Activated T-cell treated with anti-CD3 and anti-CD28 coated beads for 4 hours (primary cell): ENCODE measurements at places on chromosomes 2 and 18.

DNA sequence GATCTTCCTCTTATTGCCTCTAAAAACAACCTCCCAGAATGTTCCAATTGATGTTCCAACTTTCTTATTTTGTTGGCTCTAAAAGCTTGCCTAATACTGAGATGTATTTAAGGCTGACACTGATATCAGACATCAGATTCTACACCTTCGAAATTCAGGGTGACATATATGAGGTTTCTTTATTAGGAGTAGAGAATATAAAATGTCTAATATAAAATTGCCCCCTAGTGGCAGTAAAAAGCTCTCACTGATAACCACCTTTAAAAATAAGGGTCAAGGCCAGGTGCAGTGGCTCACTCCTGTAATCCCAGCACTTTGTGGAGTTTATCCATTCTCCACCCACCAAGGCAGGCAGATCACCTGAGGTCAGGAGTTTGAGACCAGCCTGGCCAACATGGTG is 789.7 kb upstream of the SLC39A10 start:
- no peak for DNase-seq

GRCh38 chr2:25853038-25853638 is 25.1 kb downstream of the ASXL2 start:
- DNase-seq, result no peak

- DNase-seq, result no peak
These were observed 59.1 kb downstream of the VSNL1 start for GRCh38 chr2:17599617-17600016.

DNA sequence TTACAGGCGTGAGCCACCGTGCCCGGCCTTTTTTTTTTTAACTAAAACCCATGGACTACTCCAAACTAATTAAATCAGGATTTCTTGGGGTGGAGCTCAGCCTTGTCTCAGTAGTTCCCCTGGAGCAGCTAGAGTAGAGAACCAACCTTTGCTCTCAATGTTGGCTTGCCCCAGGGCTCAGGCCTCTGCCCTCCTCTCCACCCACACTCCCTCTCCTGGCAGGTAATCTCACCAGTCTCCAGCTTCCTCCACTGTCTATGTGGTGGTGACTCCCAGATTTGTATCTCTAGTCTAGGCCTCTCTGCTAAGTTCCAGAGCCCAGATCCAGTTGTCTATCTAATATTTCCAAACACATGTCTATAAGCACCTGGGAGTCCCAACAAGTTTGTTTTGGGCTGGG is 9.6 kb upstream of the MTA3 start:
- DNase-seq, result no peak

DNA sequence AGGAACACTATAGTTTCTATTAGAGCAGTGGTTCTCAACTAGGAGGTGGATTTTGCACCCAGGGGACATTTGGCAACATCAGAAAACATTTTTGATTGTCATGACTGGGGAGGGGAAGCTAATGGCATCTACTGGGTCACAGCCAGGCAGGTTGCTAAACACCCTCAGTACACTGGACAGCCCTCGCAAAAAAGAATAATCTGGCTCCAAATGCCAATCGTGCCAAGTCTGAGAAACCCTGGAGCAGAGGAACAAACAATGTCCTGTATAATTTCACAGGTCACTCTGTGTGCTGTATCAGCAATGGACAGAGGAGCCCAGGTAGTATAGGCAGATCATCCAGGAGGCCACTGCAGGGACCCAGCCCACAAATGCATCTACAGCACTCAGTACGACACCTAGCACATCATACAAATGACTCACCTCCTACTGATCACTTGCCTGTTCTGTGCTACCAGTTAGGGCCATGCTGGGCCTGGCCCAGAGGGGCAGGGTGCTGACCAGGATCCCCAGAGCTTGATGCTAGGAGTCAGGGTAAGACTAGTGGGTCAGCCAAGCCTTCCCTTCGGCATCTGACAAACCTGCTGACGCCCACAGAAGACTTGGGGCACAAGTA is 37.6 kb downstream of the SFXN5 start:
- DNase-seq, result no peak

GRCh38 chr2:143807671-143808070 is 678.5 kb downstream of the ARHGAP15 start:
- no peak for DNase-seq

DNA sequence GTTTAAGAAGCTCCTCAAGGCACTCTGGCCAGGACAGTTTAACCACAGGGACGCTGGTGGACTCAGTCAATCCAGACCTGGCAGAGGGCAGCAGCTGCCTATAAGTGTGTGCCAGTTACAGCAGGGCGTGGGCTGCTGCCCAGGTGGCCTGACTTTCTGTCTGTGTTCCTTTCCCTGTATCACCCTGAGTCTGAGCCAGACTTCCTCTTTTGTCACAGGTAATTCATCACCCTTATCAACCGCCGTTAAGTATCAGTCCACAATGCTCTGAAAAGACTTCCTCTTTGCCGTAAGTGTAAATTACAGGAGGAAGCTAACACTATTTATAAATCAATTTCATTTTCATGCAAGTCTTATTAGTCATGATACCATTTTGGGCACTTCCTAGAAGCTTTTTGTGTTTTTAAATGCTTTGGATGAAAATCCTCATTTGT is 7.0 kb downstream of the LPIN1 start:
- DNase-seq, result no peak

DNA sequence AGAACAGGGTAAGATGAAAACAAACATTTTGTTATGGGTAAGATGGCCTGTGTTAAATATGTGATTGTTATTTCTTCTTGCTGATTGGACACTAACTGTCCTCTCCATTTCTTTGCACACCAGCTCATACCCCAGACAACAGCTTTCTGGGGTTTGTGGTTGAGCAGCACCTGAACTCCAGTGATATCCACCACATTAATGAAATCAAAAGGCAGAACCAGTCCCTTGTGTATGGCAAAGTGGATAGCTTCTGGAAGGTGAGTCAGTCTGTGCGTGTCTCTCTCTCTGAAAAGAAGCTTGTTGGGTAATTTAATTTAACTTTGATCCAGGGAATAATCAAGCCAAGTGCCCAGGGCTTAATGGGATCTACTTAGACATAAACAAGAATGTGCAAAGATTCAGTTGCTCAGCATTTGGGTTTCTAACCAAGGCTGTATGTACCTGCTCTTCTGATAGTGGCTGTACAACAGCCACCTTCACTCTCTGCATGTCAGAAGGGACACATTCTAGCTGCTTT is 108.3 kb downstream of the MGAT5 start:
- DNase-seq, result no peak

- DNase-seq, result no peak
These were observed 20.0 kb upstream of the SERPINB3 start for GRCh38 chr18:63681449-63682340.

GRCh38 chr2:18136881-18137475 is 258.5 kb downstream of the KCNS3 start:
- DNase-seq, result no peak

DNA sequence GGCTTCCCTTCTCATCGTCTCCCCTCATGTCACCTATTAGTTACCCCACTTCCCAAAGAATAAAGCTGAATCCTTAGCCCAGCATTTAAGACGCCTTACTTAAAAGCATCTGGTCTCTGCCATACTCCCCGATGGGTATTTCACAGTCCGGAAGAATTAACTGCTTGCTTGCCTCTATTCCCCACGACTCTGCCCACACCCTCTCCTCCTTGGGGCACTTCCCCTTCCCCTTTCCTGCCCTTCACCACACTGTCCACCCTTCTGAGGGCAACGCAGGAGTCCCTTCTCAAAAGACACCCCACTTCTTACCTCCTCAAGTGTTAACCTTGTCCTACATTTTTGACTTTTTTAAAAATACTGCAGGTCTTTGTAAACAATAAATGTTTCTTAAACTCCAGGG is 60.1 kb upstream of the RMP24 start:
- DNase-seq, result no peak

GRCh38 chr2:60861736-60862135 is 19.6 kb upstream of the REL start:
- no peak for DNase-seq

DNA sequence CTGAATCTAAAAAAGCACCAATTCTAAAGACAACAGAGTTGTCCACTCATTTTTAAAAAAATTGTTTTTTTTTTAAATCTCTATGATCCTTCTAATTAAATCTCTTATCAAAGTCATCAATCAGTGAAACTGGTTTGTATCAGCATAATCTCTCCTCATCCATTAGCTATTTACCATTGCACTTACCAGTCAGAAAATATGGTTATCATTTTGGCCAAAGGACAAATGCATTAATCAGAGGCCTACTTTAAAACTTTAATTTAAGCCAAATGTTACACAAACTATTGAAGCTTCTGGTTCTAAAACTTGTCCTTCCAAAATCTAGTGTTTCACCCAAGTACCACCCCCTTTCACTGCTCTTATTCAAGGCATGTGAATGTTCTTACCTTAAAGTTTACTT is 3.8 kb downstream of the C18orf32 start:
- no peak for DNase-seq

DNA sequence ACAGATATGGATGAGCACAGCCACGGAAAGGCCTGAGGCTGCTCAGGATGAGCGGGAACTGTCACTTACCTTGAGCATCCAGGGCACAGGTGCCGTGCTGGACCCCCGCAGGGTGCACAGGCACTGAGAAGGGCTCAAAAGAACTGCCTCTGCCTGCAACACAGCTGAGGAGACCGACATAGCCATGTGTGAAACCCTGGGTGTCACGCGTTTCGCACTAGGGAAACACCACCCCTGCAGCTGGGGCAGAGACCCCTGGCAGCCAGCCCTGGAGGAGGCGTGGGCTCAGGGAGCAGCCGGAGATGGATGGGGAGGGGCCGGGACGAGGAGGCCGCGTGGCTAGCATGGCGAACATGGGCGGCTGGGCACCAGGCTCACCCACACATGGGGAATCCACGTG is 228.9 kb downstream of the EIPR1 start:
- no peak for DNase-seq

GRCh38 chr18:45637546-45638327 is 22.5 kb downstream of the SLC14A2 start:
- no peak for DNase-seq

DNA sequence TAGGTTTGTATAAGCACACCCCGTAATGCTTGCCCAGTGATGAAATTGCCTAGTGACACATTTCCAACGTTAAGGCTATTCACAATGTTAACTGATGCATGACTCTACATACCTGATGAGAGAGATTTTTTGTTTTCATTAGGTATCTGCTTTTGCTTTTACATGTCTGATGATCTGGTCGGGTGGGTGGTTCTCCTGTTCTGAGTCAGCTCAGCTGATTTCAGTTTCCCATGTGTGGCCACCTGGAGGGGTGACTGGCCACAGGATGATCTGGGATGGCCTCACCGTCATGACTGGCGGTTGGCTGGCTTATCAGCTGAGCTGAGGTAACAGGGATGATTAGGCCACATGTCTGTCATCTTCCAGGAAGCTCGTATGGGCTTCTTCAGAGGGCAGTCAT is 33.8 kb upstream of the ACYP2 start:
- no peak for DNase-seq

GRCh38 chr2:107588181-107588580 is 238.5 kb upstream of the RGPD4 start:
- DNase-seq, result no peak

GRCh38 chr2:1613731-1614354 is 130.5 kb downstream of the PXDN start:
- DNase-seq, result no peak

DNA sequence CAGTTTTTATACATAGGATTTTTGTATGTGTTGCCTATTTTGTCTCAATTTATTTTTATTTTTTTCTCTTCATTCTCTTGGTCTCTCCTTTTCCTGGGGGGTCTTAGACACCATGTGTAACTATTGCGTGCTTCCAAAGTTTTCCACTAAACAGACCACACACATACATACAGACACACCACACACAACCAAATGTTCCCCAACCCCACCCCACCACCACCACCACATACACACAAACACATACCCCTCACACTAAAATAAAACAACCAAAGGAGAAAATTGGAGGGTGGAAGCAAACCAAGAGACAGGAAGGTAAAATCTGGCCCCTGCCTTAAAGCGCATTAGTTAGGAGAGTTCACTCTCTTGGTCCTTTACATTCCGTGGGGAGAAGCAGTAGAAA is 30.0 kb upstream of the ANXA4 start:
- DNase-seq, result no peak

- DNase-seq, result no peak
These were observed 26.4 kb upstream of the ATRAID start for GRCh38 chr2:27185331-27186026.

- peak; percentile 49 for DNase-seq
These were observed 41.1 kb downstream of the NHEJ1 start for GRCh38 chr2:219119422-219120043.

GRCh38 chr2:228039752-228040534 is 141.5 kb downstream of the SPHKAP start:
- no peak for DNase-seq

- DNase-seq, result no peak
These were observed 376.4 kb upstream of the ATP5MC3 start for GRCh38 chr2:175557810-175558377.

- DNase-seq, result no peak
These were observed 138.6 kb upstream of the ZC3H15 start for GRCh38 chr2:186347472-186347871.

DNA sequence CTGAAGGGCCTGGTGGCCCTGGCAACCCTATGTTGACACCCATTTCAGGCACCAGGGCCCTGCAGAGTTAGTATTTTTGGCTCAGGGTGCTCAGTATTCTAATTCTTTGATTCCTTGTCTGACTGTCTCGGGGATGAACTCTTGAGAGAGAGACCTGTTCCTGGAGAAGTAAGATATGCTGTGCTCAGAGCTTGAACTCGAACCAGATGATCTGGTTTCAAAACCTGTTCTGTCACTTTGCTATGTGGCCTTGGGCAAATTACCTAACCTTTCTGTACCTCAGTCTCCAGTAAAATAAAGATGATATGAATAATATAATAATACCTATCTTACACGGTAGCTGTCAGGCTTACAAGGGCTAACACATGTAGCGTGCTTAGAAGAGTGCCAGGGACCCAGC is 294.2 kb downstream of the DYSF start:
- DNase-seq, result no peak

- no peak for DNase-seq
These were observed 37.7 kb downstream of the NETO1 start for GRCh38 chr18:72830109-72830508.

GRCh38 chr2:13091861-13092378 is 375.2 kb downstream of the TRIB2 start:
- DNase-seq, result no peak

- DNase-seq, result no peak
These were observed 90.9 kb downstream of the GPD2 start for GRCh38 chr2:156526950-156527636.

DNA sequence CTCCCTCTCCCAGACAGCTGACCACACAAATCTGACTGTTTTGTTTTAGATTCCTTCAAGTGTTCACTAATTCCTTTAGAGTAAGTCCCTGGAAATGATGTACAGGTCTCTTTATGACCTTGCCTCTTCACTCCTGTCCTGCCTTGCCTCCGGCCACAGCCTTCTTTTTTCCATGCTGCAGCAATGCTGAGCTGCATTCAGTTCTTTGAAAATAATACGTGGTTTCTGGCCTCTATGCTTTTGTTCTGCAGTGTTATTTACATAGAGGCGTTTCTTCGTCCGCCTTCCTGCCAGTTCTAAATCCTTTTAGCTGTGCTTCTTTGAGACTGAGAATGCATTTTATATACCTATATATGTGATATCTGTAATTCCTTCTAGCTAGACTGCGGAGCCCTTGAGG is 87.2 kb downstream of the PPP1R1C start:
- DNase-seq, result no peak
